ENCODE measurements at places on chromosomes 1 and 21.

DNA sequence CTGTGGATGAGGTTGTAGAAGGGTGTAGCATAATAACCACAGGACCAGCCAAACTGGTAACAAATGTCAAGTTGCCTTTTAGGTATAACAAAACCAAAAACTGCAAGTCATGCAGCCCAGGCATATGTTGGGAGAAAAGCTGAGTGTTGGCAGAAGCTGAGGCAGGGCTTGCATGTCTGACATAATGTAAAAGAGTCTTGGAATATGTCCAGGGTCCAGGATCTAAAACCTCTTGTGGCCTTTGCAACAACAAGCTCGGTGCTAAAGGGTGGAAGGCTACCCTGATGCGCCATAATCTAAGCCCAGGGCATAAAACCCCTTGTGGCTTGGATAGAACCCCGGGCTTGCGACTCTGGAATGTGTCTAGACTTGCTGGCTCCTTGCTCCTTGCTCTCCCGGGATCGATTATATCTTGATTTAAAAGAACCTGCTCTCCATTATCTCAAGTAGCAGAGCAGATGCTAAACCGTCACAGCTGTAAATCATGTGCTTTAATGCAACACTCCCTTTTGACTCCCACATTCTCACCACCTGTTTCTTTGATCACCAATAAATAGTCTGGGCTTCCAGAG, 26.5 kb upstream of the SLC35A3 start:
- no peak for DNase-seq

GRCh38 chr1:5830771-5831599, 161.2 kb downstream of the NPHP4 start:
- DNase-seq = no peak

DNA sequence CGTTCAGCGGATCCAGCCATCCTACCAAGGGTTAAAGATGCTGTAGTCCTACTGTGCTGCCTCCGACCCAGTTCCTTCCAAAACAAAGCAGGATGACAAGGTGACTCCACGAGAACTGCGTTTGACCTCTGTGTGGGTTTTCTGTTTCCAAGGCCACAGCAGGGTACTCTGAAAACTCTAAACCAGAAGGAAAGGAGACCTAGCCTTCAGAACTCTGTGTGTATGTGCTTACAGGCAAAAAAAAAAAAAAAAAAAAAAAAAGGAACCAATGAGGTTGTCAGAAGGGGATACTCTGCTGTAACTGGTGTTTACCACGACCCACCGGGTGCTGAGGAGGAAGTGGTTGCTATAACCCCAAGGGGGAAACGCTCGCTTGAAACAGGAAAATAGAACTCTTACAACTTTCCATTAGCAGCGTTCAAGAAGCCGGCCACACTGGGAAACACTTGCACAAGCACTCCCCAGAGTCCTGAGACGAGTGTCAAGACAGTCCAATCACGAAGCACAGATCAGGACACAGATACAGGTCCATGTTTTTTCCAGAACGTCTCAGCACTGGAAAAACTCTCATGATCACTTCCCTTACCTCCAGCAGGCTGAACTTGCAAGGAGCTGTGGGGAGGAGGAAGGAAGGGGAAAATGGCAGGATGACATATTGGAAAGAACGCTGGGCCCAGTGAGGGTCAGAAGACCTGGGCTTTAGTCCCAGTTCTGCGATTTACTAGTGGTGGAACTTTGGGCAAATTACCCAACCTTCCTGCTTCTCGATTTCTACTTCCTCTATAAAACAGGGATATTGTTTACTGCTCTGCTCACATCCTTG, 64.0 kb downstream of the ITPKB start:
- DNase-seq = peak; percentile 50

GRCh38 chr21:40754466-40754865, 92.5 kb downstream of the DSCAM start:
- no peak for DNase-seq

DNA sequence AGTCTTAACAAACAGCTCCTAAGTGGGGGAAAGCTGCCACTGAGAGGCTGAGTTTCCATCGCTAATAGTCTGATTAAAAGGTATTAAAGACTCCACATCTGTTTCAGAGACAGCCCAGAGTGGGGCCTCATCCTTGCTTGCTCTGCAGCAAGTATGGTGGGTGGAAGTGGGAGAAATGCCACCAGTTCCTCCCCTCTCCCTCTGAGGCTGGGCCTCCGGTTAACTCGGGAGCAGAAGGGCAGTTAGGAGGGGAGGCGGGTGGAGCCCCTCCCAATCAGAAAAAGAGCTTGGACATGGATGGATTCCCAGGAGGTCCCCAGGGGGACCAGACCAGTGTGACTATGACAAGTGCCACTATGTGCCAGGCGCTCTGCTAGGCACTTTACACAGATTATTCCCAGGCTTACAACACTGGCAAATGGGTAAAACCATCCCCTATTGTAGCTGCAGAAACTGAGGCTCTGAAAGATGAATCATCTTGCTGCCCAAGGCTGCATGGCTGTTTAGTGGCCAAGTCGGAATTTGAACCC, 11.4 kb upstream of the ASCL5 start:
- DNase-seq = no peak

- DNase-seq = no peak
These were observed 50.7 kb downstream of the MATN1 start for GRCh38 chr1:30672661-30673060.

- no peak for DNase-seq
These were observed 619 bp upstream of the IGFN1 start for GRCh38 chr1:201190005-201190404.

DNA sequence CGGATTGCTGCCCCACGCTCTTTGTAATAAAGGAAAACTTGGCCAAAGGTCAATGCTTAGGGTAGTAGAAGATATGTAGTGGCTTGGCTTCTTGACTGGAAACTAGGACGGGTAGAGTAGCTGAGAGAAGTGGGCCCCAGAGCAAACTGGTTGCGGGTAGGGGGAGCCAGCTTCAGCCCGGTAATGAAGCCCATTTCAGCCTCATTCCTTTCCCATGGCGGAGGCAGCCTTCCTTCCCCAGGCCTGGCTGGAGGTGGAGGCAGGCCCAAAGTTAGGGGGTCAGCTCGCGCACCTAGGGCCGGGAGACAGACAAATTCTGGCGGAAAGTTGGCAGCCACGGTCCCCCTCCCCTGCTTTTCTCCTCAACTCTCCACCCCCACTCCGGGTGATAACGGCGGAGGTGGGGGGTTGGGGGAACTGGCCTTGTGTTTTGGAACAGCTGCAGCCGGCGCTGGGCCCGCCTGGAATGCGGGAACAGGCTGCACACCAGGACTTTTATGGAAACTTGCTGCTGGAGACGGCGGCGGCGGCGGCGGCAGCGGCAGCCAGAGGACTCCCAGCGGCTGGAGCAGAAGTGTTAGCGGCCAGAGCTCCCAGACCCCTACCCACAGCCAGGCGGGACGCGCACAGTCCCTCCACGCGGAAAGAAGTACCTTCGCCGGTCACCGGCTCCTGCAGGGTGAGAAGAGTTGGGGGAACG, at the start of gene NEXN:
Gene NEXN, plus strand, starts transcription at position 544 of the 700 bp plus-strand sequence. CDS start 27,483 bp downstream, outside the sequence.
- no peak for DNase-seq

DNA sequence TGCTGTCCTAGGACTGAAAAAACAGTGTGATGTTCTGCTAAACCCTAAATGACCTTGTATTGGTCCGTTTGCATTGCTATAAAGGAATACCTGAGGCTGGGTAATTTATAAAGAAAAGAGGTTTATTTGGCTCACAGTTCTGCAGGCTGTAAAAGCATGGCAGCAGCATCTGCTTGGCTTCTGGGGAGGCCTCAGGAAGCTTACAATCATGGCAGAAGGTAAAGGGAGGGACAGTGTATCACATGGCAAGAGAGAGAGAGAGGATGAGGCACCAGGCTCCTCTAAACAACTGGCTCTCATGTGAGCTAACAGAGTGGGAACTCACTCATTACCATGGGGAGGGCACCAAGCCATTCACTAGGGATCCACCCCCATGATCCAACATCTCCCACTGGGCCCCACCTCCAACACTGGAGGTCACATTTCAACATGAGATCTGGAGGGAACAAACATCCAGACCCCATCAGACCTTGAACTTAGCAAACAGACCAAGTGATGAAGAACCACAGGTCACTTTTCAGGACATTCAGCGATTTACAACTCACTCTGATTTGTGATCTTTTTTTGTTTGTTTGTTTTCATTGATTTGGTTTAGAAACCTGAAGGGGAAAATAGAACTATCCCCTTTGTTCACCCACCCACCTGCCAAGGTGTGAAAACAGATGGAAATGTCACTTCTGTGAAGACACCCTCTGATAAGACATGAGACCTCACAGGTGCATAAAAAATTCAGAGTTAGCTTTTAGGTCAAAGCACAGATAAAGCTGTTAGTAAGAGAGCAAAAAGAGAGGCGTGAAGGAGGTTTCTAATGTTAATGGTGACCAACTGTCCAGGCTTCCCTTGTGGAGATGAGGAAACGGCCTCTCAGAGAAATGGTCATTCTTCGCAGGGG, 104.2 kb upstream of the RALGPS2 start:
- DNase-seq = no peak

DNA sequence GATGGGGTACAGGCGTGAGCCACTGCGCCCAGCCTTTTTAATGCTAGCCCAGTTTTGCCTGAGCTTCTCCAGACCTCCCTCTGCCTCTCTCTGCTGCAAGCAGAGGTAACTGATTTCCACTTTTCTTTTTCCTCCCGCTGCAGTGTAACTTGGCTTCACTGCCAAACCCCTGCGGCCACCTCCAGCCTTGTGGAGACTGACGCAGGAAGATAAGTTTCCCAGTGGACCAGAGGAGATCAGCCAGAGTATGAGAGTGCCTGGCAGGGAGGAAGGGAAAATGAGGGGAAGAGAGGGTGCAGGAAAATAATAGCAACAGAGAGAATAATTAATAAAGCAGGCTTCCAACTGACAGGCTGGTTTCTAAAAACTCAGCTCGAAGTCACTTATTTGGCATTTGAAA, 143.7 kb downstream of the PCNX2 start:
- DNase-seq = no peak

DNA sequence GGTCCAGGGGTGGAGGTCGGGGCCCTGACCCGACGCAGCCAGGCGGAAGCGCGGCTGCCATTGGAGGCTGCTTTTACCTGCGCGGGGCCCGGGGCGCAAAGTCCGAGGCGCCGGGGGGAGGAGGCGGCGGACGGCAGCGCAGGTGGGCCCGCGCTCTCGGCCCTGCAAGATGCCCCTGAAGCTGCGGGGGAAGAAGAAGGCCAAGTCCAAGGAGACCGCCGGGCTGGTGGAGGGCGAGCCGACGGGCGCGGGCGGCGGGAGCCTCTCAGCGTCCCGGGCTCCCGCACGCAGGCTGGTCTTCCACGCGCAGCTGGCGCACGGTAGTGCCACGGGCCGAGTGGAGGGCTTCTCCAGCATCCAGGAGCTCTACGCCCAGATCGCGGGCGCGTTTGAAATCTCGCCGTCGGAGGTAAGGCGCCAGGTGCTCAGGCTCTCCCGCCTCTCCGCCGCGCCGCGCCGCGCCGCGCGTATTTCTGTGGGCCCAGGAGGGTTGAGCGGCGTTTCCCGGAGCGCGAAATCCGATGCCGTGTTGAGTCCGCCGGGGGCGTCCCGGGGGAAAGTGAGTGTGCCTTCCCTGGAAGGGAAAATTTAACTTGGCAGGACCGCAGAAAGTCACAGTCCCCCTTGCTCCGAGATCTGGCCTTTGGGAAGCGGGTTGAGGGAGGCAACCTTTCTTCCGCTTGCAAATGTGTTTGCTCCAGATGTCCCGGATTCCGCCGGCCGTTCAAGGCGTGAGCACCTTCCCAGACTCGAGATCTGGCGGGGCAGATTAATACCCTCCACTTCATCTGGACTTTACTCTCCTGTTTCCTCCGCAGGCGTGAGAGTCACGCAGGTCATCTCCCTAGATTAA, at the start of gene GIPC2:
Gene GIPC2, plus strand, starts transcription at position 41 of the 853 bp plus-strand sequence. Its CDS starts 129 bp downstream, at position 170.
- DNase-seq = peak; percentile 4

DNA sequence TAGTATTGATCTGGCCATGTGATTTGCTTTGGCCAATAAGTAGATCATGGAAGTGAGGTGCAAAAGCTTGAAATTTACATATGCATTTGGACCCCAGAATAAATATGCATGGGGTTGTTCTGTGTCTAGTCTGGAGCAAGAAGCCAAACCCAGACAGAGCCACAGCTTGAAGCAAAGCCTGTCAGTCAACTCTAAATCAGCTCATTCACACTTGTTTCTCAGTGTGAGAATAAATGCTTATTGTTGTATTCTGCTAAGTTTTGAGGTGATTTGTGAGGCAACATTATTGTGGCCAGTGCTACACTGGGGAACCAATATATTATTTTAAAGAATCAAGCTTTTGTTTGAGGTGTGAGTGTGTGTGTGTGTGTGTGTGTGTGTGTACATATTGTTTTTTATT, 12.2 kb upstream of the PGLYRP3 start:
- DNase-seq = no peak

DNA sequence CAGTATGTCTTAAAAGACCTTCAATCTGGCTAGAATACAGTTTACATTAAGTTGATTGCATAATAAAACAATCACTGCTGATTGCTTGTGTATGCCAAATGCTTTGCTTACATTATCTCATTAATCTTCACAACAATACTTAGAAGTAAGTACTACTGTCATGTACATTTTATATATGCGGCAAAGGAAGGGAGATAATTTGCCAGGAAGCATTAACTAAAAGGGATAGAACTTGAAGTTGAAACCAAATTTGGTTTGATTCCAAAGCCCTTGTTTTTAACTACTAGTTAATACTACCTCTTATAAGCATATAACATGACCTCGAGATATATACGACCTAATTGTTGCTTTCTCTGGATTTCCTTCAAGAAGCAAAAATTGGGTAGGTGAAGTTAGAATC, 155.8 kb downstream of the NTMT2 start:
- no peak for DNase-seq

GRCh38 chr1:10835822-10836421, 39.5 kb upstream of the CASZ1 start:
- DNase-seq = no peak

DNA sequence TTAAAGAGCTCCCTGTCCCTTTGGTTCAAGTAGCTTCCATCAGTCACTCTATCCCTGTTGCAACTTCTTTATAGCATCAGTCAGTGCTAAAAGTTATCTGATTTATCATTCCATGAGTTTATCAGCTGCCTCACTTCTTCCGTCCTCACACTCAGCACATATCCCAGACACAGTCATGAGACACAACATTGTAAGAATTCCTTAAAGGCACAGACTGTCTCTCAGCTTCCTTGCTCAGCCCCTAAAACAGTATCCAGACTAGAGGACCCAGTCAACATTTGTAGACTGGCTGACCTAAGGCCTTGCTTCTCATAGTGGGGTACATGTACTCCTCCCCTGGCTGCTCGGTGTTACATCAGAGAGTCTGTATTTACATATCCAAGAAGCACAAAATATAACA, 164.9 kb upstream of the ADGRL2 start:
- no peak for DNase-seq

DNA sequence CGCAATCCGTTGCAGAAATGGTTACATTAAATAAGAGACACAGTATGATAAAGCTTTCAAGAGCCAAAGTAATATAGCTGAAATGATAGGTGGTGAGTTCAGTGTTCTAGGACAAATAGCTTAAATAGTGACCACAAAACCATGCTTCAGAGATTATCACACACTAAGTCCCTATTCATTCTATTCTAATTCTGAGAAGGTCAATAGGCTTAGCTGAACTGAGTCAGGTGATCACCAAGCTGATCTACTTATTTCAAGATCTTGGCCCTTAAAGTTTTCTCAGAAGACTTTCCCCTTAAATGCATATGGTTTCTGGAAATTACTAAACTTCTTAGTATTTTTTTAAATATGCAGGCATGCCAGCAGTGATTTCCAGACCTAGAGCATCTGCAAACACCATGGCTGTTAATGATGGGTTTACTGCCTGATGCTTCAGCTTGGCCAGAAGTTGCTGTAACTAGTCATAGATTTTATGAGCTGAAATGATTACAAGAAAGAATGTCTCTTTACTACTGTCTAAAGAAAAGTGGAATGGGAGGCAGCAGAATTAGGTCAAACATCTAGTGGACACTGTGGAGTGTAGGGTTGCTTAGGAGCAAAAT, 242.9 kb downstream of the ST6GALNAC3 start:
- DNase-seq = no peak

- DNase-seq = no peak
These were observed 1.2 kb upstream of the PSMB2 start for GRCh38 chr1:35642471-35642955.
